ENCODE measurements at places on chromosomes 6 and 20.

GRCh38 chr6:28864326-28864923 is 59.4 kb downstream of the TRIM27 start:
- no peak for DNase-seq

DNA sequence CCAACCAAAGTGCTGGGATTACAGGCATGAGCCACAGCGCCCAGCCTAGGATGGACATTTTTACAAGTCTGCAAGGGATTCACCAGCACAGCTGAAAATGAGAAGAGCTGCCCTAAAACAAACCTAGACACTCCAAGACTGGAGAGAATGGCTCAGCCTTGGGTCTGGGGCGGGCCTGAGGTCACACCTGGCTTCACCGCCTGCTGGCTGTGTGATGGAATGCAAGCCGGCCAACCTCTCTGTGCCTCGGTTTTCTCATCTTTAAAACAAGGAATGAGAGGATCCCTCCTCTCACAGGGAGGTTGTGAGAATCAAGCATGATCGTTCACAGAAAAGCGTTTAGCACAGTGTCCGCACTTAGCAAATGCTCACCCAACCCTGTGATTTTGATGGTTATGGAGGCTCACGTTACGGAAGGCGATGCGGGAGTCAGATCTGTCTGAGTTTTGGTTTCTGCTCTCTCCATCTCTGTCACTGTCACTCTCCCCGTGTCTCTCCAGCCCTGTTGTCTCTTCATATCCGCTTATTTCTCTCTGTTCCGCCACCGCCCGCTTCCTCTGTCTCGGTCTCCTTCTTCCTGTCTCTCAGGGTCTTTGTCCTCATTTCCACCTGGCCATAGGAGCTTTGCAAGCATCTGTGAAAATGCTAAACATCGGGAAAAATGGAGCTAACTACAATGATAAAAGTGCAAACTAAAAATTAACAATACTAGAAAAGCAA is 47.6 kb downstream of the CEBPB start:
- no peak for DNase-seq

GRCh38 chr20:6864740-6865139 is 97.3 kb downstream of the BMP2 start:
- no peak for DNase-seq

GRCh38 chr6:164528539-164528938 is 780.9 kb downstream of the C6orf118 start:
- DNase-seq: no peak

GRCh38 chr6:153138930-153139329 is 7.8 kb upstream of the RGS17 start:
- DNase-seq: no peak

DNA sequence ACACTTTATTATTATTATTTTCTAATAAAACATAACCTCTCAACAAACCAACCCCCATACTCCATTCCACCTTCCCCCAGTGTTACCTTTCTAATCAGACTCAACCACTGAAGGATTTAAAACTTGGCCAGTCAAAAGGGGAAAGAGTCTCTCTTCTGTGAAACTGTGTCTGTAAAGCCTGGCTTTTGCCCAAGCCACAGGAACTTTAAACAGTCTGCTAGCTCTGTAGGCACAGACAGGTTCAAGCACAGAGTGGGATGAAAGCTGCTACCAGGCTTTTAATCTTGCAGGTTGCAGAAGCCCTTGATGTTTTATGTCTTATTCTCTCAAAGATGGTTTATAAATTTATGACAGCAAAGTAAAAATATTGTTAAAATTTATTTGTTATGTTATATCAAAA is 585.7 kb downstream of the TENT5A start:
- no peak for DNase-seq

GRCh38 chr6:10082385-10082784 is 332.5 kb downstream of the TFAP2A start:
- no peak for DNase-seq

DNA sequence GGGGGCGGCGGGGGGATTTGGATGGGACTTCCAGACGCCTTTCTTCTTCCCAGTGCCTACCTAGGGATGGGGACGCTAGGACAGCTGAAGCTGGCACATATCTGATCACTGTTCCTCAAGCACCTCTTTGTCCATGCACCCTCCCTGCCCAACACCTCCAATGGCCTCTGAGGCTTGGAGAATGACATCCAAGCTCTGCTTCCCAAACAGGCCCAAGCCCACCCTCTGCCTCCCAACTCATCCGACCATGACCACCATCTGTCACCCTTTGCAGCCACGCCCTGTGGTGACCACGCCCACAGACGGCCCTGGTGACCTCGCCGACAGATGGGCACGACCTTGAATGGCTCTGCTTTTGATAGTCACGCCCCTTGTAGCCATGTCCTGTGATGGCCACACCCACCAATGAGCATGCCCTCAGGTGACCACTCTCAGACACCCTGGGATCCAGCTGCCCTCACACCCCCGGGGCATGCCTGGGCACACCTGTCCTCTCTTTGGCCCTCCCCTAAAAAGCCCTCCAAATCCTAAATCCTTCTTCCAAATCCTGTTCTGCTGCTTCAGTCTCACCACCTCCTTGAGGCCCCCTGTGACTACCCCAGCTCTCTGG is 51.0 kb downstream of the SSR1 start:
- DNase-seq: peak; percentile 56

DNA sequence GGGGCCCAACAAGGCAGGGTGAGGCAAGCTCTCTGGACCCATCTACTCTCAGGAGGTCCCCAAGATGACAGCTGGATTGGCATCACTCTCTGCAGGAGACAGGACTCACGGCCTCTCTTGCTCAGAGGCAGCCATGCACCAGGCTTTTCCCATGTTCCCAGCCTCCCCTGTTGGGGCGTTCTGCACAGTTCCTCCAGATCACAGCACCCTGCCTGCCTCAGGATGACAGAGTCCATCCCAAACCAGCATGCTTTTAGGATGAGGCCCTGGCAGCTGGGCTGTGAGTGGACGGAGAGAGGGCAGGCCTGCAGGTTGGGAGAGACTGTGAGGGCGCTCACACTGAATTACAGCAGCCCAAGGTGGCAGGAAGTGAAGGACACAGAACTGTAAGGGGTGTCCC is 143.2 kb upstream of the MLN start:
- DNase-seq: no peak

DNA sequence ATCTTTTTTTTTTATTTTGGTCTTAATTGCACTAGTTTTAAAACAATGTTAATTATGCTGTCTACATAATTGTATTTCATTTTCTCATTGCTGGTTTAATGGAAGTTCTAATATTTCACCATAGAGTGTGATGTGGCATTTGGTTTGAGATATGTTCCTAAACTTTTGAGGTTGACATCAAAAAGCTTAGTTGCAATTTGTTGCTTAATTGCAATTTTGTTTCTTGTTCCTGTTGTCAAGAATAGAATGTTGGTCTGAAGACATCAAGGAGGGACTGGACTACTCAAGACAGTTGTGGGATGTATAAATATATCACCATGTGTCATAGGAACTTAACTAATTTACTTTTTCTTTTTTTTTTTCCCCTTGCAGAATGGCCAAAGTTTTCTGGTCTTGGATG is 12.5 kb downstream of the HSF2 start:
- DNase-seq: no peak

GRCh38 chr6:40626886-40627285 is 39.7 kb upstream of the LRFN2 start:
- DNase-seq: no peak

- DNase-seq: no peak
These were observed 629.0 kb downstream of the EPHA7 start for GRCh38 chr6:92790381-92790780.

- peak; percentile 81 for DNase-seq
These were observed 538 bp downstream of the FERMT1 start for GRCh38 chr20:6122111-6122872.

- no peak for DNase-seq
These were observed 14.0 kb upstream of the GCM1 start for GRCh38 chr6:53162606-53163005.

- no peak for DNase-seq
These were observed 5.2 kb downstream of the TNNC2 start for GRCh38 chr20:45821947-45822346.

DNA sequence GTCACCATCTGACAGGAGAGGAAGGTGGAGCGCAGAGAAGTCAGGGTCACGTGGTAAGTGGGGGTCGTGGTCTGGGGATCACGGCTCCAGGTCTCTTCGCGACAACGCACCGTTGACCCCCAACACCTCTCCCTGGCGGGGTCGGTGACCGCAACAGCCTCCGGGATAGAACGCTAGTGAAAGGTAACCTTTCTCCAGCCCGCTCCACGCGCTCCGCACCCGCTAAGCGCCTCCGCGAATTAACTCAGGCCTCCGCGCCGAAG is 600 bp upstream of the SYNJ2 start:
- no peak for DNase-seq

GRCh38 chr6:81808851-81809570 is 56.5 kb upstream of the TENT5A start:
- no peak for DNase-seq

DNA sequence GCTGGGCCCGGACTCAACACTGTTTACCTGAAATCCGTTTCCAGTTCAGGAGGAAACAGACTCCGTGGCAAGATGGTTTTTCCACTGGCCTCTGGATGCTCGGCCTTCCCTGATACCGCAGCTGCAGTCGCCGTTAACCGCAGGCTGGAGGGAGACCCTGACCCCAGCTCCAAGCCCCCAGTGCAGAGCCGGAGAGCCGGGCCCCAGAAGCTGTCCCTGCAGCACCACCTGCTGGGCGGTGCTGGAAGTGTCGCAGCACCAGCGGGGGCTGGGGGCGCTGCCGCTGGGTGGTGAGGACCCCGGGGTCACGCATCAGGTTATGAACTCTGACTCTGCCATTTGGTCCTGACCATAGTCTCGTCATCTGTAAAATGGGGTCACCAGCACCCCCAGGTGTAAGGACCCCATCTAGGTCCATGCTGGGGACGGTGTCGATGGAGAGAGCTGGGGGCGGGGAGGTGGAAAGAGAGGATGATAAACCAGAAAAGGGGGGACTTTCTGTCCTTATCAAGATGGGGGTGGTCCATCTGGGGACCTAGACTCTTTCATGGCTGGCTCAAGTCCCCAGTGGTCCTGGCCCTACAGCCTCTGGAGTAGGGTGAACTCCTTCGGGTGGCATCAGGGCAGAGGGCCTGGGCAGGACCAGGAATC is 20.8 kb upstream of the CHRNA4 start:
- DNase-seq: peak; percentile 80

GRCh38 chr20:43750774-43751166 is 24.0 kb upstream of the GTSF1L start:
- no peak for DNase-seq

DNA sequence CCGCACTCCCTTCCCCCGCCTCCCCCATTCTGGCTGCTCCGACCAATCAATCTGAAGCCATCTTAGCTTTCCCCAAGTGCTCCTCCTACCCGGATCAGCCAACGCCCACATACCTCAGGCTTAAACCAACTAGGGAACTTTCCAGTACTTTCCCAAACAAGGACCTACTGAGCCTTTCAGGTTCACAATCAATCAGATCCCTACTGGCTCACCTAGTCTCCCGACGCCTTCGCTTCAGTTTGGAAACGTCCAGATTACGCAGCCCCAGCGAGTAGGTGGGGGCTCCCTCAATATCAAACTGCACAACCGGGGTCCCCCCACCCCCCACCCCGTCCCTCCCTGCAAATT is 432 bp downstream of the HSPA1L start:
- DNase-seq: peak; percentile 95

DNA sequence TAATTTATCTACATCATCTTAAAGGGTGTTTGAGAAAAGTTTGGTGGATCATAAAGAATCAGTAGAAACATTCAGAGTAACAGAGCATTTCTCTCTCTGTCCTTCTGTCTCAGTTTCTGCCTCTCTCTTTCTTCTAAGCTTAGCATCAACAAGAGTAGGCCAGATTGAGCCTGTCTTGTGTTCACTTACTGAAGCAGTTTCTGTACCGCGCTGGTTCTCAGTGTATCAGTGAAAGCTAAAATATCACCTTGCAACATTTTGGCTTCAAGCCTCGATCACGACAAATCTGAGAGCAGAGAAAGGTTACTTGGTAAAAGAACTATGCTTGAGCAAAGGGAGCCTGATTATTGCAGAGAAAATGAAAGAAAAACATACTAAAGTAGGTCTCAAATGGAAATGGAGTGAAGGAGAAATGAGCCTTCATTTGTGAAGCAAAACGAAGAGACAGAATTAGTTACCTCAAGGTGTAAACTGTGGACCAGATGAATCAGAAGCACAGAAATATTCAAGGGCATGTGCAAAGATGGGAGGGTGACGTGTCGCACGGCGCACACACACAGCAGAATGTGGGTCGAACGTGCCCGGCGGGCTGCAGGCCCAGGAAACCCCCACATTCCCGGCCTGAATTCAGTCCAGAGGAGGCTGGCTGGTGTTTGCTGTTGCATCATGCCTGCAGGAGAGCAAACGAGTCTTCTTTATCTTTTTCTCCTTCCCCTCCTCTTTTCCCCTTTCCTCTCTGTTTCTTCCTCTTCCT is 509.3 kb downstream of the QKI start:
- DNase-seq: no peak

DNA sequence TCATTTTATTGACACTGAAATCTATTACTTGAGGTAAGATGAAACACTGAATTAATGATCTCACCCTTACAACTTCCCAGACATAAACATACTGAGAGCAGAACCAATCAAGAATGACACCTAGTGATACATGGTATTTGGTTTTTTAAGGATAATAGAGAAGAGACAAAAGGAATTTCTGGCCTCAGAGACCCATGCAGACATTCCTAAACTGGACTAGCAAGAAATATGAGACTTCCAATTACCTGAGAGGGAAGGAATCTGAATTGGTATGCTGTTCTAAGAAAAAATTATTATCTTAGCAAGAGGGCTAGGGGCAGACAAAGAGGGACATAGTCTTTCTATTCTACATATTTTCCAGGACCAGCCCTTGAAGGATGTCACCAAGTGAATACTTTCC is 141.1 kb downstream of the BMP5 start:
- no peak for DNase-seq

DNA sequence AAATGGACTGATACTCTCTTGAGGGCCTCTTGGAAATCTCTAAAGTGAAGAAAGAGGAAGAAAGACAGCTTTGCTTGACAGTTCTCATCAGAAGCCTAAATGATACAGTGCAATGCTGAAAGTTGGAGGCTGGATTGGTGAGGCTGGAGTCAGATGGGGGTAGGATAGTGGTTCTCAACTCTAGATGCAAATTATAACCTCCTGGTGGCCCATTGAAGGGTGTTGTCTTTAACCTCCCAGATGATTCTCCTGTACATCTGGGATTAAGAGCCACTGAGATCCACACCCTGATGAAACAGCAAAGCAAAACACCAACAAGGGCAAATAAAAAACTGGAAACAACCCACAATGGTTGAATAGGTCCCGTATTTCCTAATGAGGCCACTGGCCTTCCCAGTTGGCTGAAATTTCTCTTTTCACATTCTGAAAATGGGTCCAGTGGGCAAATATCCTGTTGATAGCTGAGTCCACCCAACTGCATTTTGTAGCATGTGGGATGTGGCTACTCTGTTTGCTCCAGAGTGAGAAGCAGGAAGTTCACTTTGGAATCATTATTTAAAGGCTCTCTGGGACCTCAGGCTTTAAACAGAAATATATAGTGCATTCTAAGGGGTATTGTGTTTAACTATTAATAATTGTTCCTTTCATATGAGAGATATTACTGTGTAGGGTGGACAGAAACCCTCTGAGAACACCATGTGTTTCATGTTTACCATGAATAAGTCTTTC is 208.1 kb downstream of the SOX4 start:
- DNase-seq: no peak
